ENCODE measurements at places on chromosomes 16 and 17. TPM values are rescaled to one million over a fixed set of nuclear protein-coding genes. Genes with fewer than 3 reads are reported as not detected.

KRT24 gene
- total RNA-seq = not detected

PRRT2 gene
- total RNA-seq = 18.6 TPM

SGCA gene
- not detected for total RNA-seq

HS3ST4 gene
- total RNA-seq = 1.1 TPM

KRTAP4-5 gene
- not detected for total RNA-seq

HSD17B2 gene
- total RNA-seq = not detected

- H3K4me1 ChIP-seq = peaks cover 55% of the 10 kb centered on the region
- H3K4me3 ChIP-seq = no peak overlapping the region
- H3K27ac ChIP-seq = no peak overlapping the region
- peaks cover 14% of the 10 kb centered on the region for H3K27me3 ChIP-seq
- DNase-seq = no peak
- no peaks in the 10 kb centered on the region for H3K36me3 ChIP-seq
These were observed 13.6 kb downstream of the PIMREG start for GRCh38 chr17:6457688-6458459.

- H3K4me3 ChIP-seq = no peak overlapping the region
- peaks cover 10% of the 10 kb centered on the region for H3K36me3 ChIP-seq
- no peak overlapping the region for H3K27ac ChIP-seq
- peaks cover 13% of the 10 kb centered on the region for H3K4me1 ChIP-seq
These were observed 13.1 kb downstream of the SKA2 start for GRCh38 chr17:59141860-59142259.

DNA sequence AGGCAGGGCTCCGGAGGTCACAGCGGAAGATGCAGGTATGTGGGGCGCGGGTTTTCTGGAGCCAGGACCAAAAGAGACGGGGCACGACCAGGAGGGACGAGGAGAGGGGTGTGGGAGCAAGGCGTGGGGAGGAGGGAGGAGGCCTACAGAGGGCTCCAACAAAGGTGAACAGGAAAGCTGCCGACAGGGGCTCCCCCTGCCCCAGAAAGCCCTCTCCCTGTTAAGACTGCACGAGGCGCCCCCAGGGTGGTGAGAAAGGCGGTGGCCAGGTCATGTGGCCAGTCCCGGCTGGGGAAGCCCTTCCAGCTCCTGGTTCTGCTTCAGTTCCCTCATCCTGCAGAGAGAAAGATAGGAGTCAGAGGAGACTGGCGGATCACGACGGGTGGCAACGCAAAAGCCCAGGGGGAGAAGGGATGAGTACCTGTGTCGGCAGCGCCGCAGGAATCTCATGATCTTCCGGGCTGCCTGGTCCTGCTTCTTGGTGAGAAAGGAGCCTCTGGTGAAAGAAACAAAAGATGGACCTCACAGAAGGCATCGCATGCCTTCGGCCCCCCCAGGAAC is 949 bp upstream of the SPAG7 start:
- H3K27ac ChIP-seq = no peak overlapping the region
- H3K4me1 ChIP-seq = peaks cover 33% of the 10 kb centered on the region
- no peaks in the 10 kb centered on the region for H3K27me3 ChIP-seq
- no peak for DNase-seq

DNA sequence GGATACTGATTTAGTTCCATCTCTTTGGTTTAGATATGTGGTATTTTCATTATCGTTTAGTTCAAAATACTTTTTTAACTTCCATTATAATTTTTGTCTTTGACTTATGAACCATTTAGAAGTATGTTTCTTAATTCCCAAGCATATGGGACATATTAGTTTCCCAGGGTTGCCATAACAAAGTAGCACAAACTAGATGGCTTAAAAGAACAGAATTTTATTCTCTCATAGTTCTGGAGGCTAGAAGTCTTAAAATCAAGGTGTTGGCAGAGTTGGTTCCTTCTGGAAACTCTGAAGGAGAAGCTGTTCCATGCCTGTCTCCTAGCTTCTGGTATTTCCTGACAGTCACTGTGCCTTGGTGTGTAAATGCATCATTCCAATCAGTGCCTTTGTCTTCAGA is 291.5 kb upstream of the AXIN2 start:
- H3K27ac ChIP-seq = no peak overlapping the region
- H3K36me3 ChIP-seq = peaks cover 15% of the 10 kb centered on the region
- no peaks in the 10 kb centered on the region for H3K4me1 ChIP-seq
- no peak overlapping the region for H3K4me3 ChIP-seq
- no peak for DNase-seq

DNA sequence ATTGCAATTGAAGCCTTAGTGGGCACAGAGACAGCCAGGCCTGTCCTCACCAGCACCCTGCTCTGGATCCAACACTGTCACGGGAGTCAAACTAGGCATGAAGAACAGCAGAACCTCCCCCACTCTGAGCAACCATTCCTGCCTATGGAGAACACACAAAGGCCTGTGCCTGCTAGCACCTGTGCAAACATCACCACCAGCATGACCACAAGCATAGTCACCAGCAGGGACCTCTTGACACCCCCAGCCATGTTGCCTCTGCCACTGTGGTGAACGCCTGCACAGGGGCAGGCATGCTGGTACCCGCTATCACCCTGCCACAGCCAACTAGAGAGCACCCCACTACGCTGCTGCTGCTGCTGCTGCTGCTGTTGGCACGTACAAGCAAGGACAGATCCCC is 51.7 kb downstream of the CMC2 start:
- H3K27me3 ChIP-seq = no peaks in the 10 kb centered on the region
- no peak overlapping the region for H3K27ac ChIP-seq
- DNase-seq = no peak
- H3K4me1 ChIP-seq = no peaks in the 10 kb centered on the region
- no peak overlapping the region for H3K4me3 ChIP-seq

GRCh38 chr17:83129676-83130075 is 50.3 kb downstream of the METRNL start:
- peaks cover 11% of the 10 kb centered on the region for H3K27me3 ChIP-seq
- no peaks in the 10 kb centered on the region for H3K4me1 ChIP-seq
- peak overlapping the region; percentile 29 for H3K27ac ChIP-seq
- DNase-seq = no peak

DNA sequence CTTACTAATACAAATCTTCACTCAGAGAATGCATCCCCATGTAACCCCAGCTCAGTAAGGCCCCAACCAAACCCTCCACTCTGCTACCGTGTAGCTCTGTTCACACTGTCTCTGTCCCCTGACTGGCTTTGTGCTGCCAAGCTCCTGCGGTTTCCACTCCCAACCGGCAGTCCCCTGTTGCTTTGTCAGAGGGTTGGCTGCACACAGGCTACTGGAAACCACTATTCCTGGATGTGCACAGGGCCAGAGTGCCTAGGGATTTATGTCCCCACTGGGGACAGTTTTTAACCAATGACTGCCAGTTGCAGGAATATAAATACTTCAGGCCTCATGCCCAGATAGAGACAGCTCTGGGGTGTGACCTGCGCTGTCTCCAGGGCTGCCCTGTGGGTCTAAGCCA is 157.1 kb upstream of the C16orf82 start:
- H3K27ac ChIP-seq = no peak overlapping the region
- peaks cover 3% of the 10 kb centered on the region for H3K27me3 ChIP-seq
- no peak for DNase-seq
- no peaks in the 10 kb centered on the region for H3K4me1 ChIP-seq
- no peak overlapping the region for H3K4me3 ChIP-seq

- peaks cover 6% of the 10 kb centered on the region for H3K4me1 ChIP-seq
- no peaks in the 10 kb centered on the region for H3K27me3 ChIP-seq
- no peak for DNase-seq
- H3K36me3 ChIP-seq = peaks cover 39% of the 10 kb centered on the region
- H3K27ac ChIP-seq = no peak overlapping the region
- H3K4me3 ChIP-seq = no peak overlapping the region
These were observed 36.7 kb downstream of the MYH10 start for GRCh38 chr17:8593830-8594229.

- no peak overlapping the region for H3K27ac ChIP-seq
- no peaks in the 10 kb centered on the region for H3K4me1 ChIP-seq
- peaks cover 14% of the 10 kb centered on the region for H3K27me3 ChIP-seq
- DNase-seq = no peak
- H3K36me3 ChIP-seq = no peaks in the 10 kb centered on the region
These were observed 40.0 kb upstream of the DLX4 start for GRCh38 chr17:49928837-49929475.

DNA sequence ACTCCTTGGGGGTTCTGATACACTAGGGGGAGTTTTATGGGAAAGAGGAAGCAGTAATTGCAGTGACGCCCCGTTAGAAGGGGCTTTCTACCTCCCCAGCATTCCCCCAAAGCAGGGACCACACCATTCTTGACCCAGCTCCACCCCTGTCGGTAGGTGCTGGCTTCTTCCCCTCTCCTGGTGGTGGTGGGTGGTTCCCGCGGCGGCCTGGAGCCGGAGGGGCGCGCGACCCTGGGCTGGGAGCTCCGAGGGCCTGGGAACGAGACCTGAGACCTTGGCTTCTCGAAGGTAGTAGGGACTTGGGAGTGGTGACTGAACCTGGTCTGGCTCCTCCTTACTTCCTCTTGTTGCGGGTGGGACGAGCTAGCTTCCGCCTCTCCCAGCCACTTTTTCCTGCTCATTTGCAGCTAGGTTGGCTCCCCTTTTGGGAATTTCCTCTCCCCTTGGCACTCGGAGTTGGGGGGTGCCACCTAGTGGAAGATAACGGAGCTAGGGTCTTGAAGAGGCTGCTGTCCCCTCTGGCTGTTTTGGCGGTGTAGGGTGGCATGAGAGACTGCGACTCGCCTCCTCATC is 438 bp downstream of the GRN start:
- peak; percentile 61 for DNase-seq
- H3K36me3 ChIP-seq = no peaks in the 10 kb centered on the region

DNA sequence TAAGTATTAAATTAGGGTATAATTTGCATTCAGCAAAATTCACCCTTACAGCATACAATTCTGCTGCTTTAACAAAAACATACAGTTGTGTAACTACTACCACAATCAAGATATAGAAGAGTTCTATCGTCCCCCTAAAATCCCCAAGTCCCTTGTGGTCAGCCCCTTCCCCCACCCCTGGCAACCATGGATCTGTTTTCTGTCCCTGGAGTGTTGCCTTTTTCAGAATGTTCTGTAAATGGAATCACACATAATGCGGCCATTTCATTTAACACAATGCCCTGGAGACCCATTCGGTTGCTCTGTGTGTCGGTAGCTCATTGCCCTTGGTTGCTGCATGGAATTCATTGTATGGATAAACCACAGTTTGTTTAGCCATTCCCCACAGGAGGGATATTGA is 190.2 kb downstream of the IRX5 start:
- H3K4me1 ChIP-seq = peaks cover 12% of the 10 kb centered on the region
- H3K4me3 ChIP-seq = no peak overlapping the region
- peak overlapping the region; percentile 75 for H3K27ac ChIP-seq
- H3K36me3 ChIP-seq = no peaks in the 10 kb centered on the region
- H3K27me3 ChIP-seq = peaks cover 5% of the 10 kb centered on the region
- no peak for DNase-seq

- H3K4me1 ChIP-seq = peaks cover 37% of the 10 kb centered on the region
- peak overlapping the region; percentile 53 for H3K27ac ChIP-seq
- no peaks in the 10 kb centered on the region for H3K27me3 ChIP-seq
- no peak overlapping the region for H3K4me3 ChIP-seq
- no peak for DNase-seq
These were observed 11.9 kb downstream of the EPN2 start for GRCh38 chr17:19248928-19249574.

GRCh38 chr17:8922451-8922850 is 43.1 kb downstream of the PIK3R5 start:
- no peak for DNase-seq
- H3K4me3 ChIP-seq = no peak overlapping the region
- peaks cover 16% of the 10 kb centered on the region for H3K27me3 ChIP-seq
- H3K4me1 ChIP-seq = no peaks in the 10 kb centered on the region
- H3K36me3 ChIP-seq = no peaks in the 10 kb centered on the region

Measured in neural crest cell (in vitro differentiated cells).